ENCODE measurements at places on chromosomes 12 and 14.

DNA sequence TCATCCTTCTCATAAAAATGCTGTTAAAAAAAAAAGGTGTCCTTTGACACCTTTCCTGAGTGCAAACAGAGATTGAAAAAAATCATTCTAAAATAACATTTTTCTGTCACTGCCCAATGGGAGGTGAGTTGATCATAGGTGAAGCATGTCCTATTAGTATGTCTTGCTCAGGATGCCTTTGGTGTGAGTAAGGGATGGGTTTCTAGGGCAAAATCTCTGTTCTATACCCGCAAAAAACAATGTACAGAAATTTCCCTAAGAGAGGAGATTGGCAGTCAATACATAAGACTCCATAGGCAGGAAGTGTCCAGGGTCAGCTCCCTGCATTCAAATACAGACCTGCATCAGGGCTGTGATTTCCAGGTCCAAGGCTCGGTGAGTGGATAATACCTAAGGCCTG is 195.2 kb downstream of the DAD1 start:
- no peak for DNase-seq

- no peak for DNase-seq
Observed at GRCh38 chr12:62660756-62661155, 194.1 kb downstream of the MON2 start.

- DNase-seq: peak; percentile 55
Observed at GRCh38 chr14:55605793-55606192, 25.8 kb downstream of the KTN1 start.

GRCh38 chr12:108825201-108825950 is 32.0 kb downstream of the SSH1 start:
- DNase-seq: no peak

- no peak for DNase-seq
Observed at GRCh38 chr12:124098101-124098757, 125.2 kb downstream of the ZNF664 start.

- DNase-seq: peak; percentile 4
Observed at GRCh38 chr14:101827286-101827685, 65.8 kb downstream of the PPP2R5C start.

DNA sequence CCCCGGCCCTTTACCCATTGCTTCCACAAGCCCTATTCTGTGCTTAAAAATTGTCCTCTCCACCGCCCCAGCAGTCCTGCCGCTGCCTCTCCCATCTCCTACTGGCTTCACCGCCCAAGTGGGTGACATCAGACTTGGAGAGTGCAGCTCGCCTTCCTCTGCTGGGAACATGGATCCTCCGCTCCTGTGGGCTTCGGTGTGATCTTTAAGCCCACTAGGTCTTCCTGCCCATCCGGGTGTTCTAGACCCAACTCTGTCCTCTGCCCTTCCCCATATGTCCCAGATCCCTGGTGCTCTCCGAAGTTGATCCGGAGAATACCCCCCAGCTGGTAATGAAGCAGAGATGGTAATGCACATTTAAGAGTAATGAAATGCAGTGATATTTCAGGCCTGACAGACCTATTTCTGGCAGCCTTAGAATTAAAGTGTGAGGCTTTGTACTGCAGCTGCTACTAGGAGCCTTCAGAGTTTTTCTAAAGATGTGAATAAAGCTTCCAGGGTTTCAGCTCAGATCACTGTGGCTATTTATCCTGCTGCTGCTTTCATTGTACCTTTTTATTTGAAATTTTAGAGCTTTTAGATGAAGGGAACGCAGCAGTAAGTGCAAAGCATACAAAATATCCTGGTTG is 22.9 kb upstream of the CTDSP2 start:
- no peak for DNase-seq

GRCh38 chr12:42504049-42504448 is 85.5 kb downstream of the PRICKLE1 start:
- DNase-seq: peak; percentile 18

GRCh38 chr12:77940567-77940966 is 109.9 kb downstream of the NAV3 start:
- no peak for DNase-seq

DNA sequence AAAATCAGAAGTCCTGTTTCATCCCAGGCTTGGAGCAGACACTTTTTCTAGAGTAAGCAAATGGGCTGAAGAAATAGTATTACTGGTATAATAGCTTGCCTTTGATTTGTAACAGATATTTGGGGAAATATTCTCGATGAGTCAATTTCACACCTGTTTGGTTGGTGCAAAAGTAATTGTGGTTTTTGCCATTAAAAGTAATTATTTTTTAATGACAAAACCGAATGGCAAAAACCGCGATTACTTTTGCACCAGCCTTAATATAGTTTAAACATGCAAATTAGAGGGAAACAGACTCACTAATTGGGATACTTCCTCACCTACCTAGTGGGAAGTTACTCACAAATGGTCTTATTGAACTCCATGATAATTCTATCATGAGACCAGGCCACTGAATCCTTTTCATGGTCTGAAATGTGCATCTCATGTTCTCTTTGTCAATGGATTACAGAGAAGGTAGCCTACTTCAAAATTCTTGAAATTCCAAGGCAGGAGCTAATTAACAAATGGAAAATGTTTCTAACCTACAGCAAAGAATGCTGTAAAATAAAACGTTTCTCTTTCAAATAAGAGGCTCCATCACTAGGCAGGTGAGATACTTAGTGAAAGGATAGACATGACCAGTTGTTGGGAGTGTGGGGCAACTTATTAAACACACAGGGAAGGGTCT is 391.3 kb downstream of the EMP1 start:
- no peak for DNase-seq

GRCh38 chr14:86601813-86602212 is 1071.9 kb downstream of the FLRT2 start:
- DNase-seq: no peak

- DNase-seq: no peak
Observed at GRCh38 chr12:75974323-75975187, 57.0 kb downstream of the PHLDA1 start.

DNA sequence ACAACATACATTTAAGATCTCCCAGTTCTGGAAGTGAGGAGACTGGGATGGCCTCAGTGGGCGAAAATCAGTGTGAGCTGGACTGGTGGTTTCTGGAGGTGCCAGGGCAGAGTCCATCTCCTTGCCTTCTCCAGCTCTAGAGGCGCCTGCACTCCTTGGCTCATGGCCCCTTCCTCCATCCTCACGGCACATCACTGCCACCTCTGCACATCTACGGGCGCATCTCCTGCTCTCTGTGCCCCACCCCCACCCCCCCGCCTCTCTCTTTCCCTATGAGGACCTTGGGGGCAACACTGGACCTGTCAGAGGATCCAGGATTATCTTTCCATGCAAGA is 62.8 kb upstream of the DIO3 start:
- DNase-seq: no peak

GRCh38 chr14:24167469-24168114 is 4.3 kb upstream of the REC8 start:
- DNase-seq: no peak

DNA sequence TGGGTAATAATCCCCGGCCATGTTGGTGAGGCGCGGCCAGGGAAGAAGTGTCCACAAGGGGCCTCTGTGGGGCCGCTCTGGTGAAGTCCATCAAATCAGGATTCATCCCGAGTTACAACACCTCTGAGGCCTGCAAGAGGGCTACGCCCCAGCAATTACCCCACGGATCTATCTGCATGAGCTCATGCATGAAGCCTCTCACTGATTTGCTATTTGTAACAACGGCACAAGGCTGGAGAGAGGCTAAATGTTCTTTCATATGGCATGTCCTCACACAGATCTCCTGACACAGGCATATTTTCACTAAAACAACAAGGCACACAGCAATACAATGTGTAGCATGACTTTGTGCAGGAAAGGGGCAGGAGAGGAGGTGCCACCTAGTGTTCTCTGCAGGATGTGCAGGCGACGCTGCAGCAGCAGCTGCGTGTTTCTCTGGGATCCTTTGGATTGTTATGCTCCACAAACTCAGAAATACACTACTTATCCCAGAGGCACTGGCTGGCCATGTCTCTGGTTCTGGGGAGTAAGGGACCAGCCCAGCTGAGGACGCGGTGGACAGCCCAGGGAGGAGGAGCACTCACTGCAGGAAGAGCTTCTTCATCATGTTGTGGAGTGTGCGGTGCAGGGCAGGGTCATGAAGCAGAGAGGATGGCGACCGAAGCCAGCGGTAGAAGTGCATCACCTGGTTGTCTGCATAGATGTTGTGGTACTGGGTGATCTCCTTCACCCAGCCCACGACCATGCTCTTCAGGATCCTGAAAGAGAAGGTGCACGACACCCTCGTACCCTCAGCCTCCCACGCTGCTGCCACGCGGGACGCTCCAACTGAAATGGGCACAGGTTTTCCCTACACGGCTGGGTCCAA is 20.2 kb downstream of the P2RX2 start:
- peak; percentile 71 for DNase-seq

DNA sequence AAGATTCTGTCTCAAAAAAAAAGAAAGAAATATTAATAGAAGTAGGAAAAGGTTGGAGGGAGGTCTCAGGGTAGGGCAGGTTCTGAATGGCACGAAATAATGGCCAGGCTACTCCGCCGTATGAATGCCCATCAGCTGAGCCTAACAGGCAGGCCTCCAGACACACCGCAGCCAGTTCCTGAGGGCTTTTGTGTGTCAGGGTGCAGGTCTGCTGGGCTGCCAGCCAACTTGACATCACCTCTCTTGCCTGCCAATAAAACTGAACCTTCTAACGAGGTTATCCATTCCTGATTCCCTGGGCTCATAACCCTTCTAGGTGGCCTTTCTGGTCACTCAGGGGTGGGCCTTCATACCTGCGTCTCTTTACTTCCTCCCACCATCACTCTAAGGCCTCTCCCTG is 3.0 kb downstream of the IFI27 start:
- DNase-seq: no peak

- DNase-seq: no peak
Observed at GRCh38 chr12:61251076-61251475, 1009.1 kb upstream of the USP15 start.

- DNase-seq: no peak
Observed at GRCh38 chr12:125233319-125233718, 168.1 kb downstream of the AACS start.
